ENCODE measurements at places on chromosomes 2 and 18. TPM values are rescaled to one million over a fixed set of nuclear protein-coding genes. Genes with fewer than 3 reads are reported as not detected.

DNA sequence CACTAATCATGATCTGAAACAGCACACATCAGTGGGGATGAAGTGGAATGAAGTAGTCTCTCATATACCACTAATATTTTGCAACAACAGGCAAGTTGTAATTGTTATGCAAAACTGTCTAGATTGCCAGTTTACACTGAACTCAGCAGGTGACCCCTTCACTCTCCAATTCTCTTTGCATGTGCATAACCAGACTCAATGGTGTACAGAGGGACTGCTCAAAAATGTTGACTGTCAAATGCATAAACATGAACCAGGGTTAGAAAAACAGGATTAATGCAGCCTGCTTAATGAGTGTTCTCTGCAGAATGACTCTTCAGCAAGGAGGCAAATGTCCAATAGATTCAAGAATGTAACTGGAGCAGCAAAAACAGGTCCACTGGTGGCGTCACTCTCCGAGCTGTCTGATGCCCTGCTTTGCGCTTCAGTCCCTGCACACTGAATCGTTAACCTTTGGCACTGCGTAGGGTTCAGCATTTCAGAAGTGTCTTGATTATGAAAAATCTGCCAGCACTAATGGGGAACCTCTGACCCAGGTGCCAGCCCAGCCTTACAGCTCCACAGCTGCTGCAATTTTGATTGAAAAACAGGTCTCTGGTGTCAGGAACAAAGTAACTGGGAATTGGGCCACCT, 209.3 kb downstream of the TDRD15 start:
- no peak for DNase-seq

DNA sequence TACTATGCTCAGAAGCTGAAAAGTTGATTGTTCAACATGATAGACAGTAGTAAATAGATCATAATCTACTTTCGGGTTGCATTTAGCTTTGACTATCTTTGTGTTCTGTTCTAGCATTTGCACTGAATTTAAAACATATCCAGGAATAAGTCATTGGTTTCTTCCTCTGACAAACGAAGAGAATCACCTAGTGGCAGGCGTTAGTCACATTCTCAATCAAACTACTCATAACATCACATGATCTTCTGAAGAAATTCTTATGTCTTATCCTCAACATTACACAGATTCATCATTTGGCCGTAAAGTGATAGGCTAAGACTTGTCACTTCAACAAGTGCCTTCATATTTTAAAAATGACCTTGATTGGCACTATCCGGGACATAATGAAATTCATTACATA, 63.6 kb upstream of the TTC21B start:
- DNase-seq: no peak

GRCh38 chr2:58644451-58644850, 403.3 kb upstream of the FANCL start:
- no peak for DNase-seq

DNA sequence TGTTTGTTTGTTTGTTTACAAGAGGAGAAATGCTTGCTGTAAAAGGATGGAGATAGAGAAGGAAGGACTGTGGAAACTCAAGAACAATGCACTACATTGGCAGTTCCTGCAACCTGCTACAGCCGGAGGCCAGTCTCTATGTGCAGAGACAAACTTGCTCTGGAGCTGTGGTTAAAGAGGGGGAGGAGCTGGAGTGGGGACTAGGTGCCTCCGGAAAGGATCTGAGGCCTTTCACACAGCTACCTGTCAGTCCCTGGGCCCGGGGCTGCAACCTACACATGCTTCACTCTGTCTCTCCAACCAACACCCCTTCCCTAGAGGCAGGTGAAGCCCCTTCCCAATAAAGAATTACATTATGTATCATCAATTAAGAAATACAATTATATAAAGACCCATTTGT, 1234.0 kb upstream of the ZEB2 start:
- no peak for DNase-seq

DNA sequence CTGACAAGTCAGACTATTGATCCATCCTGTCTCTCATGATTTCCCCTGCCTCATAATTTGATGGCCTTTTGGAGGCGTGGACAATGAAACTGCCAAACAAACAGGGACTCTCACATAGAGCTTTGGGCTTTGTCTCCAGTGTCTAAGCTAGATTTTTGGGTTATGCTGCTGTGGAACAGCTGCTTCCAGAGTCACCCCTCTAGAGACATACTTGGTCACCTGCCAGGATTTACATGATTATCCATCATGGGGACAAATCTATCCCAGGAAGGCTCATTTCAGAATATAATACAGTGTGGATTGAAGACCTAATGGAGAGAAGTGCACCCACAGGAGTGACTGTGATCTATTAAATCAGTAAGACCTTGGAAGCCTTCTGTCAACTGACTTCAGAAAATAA, 159.6 kb downstream of the SLC8A1 start:
- DNase-seq: no peak

DNA sequence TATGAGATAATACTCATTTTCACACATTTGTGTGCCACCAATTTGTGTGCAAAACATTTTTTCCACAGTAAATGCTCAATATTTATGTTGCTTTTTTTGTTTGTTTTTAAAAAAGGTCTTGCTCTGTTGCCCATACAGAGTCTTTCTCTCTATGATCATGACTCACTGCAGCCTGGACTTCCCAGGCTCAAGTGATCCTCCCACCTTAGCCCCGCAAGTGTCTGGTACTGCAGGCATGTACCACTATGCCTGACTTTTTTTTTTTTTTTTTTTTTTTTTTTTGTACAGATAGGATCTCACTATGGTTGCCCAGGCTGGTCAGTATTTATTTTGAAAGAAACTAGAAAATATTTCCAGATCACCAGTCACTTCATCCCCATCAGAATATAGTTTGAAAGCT, 297.8 kb upstream of the GYPC start:
- no peak for DNase-seq

DNA sequence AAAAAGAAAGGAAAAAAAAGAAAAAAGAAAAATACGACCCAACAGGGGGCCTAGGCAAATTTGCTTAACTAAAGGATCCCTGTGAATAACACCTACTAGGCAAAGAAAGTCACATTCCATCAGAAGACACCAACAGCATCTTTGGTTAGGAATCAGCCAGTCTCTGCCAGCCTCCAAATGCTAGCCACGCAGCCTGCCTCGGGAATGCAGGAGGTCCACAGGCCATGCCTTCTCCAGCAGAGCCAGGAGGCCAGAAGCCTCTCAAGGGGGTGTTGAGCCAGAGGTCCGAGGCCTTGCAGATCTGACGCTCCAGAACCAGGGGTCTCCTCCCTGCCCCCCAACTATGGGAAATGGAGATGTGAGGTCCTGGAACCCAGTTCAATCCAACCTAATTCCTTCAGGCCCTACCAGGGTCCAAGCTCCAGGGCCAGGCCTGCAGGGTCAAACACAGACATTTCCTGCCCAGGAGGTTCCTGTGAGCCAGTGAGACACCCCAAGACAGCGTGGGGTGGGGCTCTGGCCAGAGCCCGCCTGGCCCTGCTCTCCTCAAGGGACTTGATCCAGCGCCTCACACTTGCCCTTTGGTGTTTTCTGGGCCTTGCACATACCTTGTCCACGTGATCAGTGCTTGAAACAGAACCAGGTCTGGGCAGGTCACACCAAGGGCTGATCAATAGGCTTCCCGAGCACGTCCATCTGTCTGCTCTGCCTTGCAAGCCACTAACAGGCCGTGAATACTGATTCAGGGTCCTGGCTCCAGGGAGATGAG, 289.6 kb upstream of the ID2 start:
- no peak for DNase-seq

DNA sequence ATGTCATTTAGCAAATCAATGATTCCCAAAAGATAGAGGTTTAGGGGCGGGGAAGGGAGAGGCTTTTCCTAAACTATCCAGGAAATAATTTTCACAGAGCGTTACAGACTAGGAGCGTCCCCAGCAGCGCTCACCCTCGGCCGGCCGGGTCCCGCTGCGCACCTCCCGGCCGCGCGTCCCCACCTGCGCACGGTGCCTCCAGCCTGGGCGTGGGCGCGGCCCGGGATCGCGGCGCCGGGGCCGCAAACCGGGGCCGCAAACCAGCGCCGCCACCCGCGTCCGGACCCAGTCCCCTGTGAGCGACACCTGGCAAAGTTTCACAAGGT, 684 bp upstream of the ZCCHC2 start:
- DNase-seq: no peak

The UGT1A3 gene
- polyA plus RNA-seq: not detected

The FBXO11 gene
- 55.9 TPM for polyA plus RNA-seq

The SCN3A gene
- polyA plus RNA-seq: 0.11 TPM

The CEBPZOS gene
- polyA plus RNA-seq: 50.5 TPM

The MYO7B gene
- not detected for polyA plus RNA-seq

The FOXI3 gene
- not detected for polyA plus RNA-seq

Data from AG04450 (cell line).